ENCODE measurements at places on chromosomes 6 and 20. TPM values are rescaled to one million over a fixed set of nuclear protein-coding genes. Genes with fewer than 3 reads are reported as not detected.

BMP6 gene
- not detected for total RNA-seq

EMILIN3 gene
- not detected for total RNA-seq

GRIK2 gene
- total RNA-seq, result not detected

OGFRL1 gene
- total RNA-seq, result 5.0 TPM

NSFL1C gene
- 91.3 TPM for total RNA-seq

DDX43 gene
- 0.42 TPM for total RNA-seq

BPIFB1 gene
- total RNA-seq, result not detected

FOXS1 gene
- not detected for total RNA-seq

TXLNB gene
- total RNA-seq, result 0.08 TPM

HCRTR2 gene
- total RNA-seq, result not detected

EHMT2 gene
- 67.8 TPM for total RNA-seq

ESR1 gene
- 0.02 TPM for total RNA-seq

TPBG gene
- 0.08 TPM for total RNA-seq

PAX1 gene
- not detected for total RNA-seq

ATP6V1G2 gene
- total RNA-seq, result 1.4 TPM

All from activated CD8-positive, alpha-beta memory T cell treated with anti-CD3 and anti-CD28 coated beads for 36 hours (primary cell).